ENCODE measurements at places on chromosomes 3 and 15.

GRCh38 chr3:87313641-87314040 lies 37.3 kb upstream of the POU1F1 start:
- no peak for DNase-seq

DNA sequence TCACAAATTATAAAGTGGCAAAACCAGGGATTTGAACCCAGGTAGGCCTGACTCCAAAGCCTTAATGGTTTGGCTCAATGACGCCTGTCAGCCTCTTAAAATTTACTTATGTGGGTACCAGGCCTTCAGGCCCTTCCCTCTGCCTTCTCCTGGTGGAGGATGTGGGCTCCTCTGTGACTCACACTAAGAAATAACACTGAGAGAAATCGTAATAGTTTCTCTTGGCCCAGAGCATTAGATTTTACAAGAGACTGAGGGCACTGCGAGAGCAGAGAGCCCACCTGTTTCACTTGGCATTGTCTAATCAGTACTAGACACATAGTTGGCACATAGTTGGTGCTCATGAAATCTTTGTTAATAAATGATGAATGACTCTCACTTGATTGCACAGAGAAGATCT lies 505.2 kb downstream of the SHQ1 start:
- DNase-seq = no peak

GRCh38 chr15:81752974-81753373 lies 292.8 kb downstream of the MEX3B start:
- no peak for DNase-seq

DNA sequence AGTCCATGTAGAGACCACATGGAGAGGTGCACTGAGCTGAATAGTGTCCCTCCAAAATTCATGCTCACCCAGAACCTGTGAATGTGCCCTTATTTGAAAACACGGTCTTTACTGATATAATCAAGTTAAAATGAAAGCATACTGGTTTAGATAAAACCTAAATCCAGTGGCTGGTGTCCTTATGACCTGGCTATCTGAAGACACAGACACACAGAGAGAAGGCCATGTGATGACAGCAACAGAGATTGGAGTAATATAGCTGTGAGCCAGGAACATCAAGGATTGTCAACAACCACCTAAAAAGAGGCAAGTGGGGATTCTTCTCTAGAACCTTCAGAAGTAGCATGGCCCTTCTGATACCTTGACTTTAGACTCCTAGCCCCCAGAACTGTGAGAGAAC lies 54.7 kb upstream of the CD47 start:
- DNase-seq = no peak

DNA sequence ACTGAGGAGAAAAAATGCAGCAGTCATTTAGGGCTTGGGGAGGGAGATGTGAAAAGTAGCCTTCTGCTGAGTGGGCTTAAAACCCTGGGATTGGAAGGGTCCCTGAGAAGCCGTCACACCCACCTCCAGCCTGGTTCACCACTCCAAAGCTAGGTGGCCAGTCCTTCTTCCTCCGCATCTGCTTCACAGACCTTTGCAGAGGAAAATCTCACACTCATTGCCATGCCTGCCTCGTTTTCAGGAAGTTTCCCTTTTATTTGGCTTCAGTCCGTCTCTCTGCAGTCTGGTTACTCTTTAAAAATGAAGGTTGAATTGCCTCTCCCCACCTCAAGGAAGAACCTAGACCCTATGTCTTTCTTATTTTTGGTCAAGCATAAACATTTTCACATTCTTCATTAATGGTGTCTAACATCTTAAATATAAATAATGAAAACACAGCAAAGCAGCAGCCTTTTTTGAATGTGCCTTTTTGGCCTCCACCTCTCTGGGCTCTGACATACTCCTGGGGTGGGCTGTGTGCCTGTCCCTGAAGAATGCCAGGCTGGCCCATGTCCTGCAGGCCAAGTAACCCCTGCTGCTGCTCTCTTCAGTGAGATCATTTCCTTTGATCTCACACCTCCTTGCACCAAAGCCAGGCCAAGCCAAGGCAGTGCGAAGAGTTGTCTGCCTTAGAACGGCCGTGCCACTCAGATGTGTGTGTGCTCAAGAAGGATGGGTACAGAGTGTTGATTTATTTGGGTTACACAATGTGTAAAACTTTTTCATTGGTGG lies 11.0 kb downstream of the MRAS start:
- no peak for DNase-seq

DNA sequence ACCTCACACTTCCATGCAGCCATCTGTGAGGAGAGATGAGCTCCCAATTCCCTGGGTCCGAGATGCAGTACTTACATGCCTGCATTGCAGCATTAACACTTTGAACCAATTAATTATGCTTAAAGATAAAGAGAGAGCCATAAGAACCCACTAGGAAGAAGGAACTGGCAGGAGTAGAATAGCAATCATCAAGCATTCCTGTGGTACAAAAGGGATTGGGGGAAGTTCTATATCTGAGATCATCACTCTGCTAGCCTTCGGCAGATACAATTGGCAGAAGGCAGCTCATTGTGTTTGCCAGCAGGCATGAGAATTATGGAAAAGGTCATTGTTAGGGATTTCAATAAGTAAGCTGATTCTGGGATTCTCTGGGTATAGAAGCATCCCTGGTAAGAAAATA lies 891.4 kb downstream of the NTRK3 start:
- DNase-seq = peak; percentile 30

- DNase-seq = no peak
Observed at GRCh38 chr3:163043074-163043473, 1546.5 kb downstream of the OTOL1 start.

DNA sequence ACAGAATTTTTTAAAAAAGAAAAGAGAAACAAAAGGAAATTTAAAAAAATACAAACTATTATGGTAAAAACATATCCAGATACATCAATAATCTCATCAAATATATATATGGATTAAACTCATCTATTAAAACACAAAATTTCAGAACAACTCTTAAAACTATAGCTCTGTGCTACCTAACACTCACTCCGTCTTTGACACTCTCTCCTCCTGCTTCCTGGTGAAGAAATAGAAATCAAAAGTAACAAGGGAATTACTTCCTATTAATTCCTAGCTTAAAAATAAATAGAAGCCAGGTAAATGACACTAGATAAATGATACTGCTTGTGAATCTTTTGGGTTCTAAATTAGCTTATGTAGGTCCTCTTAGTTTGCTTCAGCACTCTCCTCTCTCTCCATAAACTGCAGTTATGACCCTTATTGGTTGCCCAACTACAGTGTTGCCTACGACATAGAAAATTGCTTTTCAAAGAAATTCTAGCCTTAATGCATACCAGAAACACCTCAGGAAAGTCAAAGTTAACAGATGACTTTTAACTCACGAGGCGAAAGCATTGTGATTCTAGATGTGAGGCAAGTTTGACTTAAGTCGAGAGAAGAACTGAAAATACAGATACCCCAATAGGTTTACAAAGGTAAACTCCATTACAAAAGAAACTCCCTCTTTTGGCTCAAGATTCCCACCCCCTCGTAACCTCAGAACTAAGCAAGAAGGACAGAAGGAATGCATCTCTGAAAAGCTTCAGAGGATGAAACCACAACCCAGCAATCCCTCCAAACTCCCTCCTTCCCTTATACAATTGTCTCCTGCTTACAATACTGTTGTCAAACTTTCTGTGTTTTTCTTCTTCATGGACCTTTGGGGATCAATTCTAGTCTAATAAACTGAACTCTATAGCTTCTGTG lies 394.7 kb downstream of the FGF12 start:
- no peak for DNase-seq

Measured in foreskin melanocyte (primary cell).